ENCODE measurements at places on chromosomes 4 and X.

DNA sequence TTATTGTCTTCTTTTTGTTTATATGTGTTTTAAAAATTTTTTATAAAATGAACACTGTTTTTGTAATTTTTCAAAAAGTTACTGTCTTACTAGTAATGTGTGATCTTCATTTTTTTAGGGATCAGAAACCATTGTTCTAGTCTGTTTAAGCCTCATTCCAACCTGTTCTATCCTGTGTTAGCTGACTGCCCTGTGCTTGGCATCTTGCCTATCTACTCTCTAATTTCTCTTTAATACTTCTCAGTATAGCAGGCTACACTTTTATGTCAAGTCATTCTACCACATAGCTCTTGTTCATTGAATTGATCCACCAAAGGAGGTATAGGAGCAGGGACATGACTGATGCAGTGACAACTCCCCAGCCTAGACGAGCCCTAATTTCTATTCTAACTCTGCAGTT is 70.2 kb upstream of the PLS3 start:
- no peak for DNase-seq

DNA sequence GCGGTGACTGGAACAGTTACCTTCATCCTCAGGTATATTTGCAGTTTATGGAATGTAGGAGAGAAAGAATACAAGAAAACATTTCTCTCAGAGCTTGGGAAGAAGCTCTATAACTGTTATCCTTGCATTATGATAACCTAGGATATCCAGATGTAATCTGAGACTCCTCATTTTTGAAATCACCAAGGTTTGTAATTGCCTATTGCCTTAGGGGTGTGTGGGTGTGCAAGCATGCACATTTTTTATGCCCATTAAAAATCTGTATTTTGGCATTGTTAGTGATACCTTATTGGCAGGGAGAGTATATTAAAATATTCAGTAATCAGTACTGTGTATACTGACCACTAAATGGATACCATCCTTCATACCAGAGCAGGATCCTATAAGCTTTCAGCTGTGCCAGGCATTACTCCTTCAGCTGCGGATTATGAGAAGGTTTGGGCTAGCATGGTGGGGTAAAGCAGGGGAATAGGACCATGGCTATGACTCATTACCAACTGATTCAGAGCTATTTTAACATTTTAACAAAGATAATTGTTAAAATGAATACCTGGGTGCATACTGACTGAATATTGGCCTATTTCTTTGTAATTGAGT is 8.3 kb downstream of the SEC24B start:
- DNase-seq = no peak

- peak; percentile 61 for DNase-seq
These were observed 125.4 kb downstream of the ZNF330 start for GRCh38 chr4:141346144-141346543.

DNA sequence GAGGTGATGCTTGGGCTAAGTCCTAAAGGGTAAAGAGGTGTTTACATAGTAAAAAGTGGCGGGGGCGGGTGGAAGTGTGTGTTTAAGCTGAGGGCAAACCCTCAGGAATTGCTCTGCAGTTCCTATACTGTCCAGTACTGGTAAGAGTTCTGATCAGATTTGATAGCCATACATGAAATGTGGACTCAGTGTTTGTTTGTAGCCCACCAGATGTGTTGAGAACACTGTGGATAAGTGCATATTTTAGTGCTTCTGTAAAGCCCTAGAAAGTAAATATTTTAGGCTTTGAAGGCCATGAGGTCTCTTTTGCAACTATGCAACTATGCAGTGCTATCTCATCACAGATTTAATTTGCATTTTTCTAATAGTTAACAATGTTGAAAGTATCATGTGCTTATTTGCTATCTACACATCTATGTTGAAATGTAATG is 80.7 kb upstream of the EOLA2 start:
- DNase-seq = no peak

GRCh38 chr4:80931631-80932081 is 98.9 kb upstream of the BMP3 start:
- DNase-seq = no peak

DNA sequence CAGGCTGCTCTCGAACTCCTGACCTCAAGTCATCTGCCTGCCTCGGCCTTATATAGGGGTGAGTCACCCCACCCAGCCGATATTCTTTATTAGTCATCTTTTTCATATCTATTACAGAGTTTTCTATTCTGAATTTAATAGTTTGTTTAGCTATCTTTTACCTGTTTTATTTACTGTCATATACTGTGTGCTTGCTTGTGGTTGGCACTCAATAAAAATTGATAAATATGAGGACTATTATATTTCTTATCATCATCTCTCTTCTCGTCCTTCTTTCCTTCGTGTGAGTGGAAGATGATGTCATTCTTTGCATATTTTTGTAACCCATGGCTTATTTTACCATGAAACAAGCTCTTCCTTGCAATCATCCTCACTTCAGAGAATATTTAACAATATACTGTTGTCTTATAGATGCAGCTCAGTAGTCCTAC is 265.5 kb downstream of the ARHGAP24 start:
- DNase-seq = no peak

- no peak for DNase-seq
These were observed 2.2 kb downstream of the SLC16A2 start for GRCh38 chrX:74423289-74423998.

DNA sequence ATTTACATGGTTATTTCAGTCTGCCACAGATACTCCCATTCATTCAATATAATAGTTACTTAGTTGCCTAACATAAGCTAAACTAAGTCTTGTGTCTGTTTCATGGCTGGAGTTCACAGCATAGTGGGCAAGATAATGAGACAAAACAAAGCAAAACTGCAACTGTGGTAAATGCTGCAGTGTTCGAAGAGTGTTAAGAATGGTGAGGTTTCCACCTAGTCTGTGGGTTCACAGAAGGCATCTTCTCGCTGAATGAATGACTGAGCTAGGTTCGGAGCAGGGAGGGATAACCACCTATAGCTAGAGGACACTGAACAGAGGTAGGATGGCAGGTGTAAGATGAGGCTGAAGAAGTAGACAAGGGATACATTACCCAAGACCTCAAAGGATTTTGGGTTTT is 171.0 kb downstream of the FBXW7 start:
- no peak for DNase-seq

- no peak for DNase-seq
These were observed 61.3 kb downstream of the MTHFD2L start for GRCh38 chr4:74219240-74219639.

GRCh38 chr4:86557526-86557925 is 36.6 kb upstream of the PTPN13 start:
- DNase-seq = no peak

DNA sequence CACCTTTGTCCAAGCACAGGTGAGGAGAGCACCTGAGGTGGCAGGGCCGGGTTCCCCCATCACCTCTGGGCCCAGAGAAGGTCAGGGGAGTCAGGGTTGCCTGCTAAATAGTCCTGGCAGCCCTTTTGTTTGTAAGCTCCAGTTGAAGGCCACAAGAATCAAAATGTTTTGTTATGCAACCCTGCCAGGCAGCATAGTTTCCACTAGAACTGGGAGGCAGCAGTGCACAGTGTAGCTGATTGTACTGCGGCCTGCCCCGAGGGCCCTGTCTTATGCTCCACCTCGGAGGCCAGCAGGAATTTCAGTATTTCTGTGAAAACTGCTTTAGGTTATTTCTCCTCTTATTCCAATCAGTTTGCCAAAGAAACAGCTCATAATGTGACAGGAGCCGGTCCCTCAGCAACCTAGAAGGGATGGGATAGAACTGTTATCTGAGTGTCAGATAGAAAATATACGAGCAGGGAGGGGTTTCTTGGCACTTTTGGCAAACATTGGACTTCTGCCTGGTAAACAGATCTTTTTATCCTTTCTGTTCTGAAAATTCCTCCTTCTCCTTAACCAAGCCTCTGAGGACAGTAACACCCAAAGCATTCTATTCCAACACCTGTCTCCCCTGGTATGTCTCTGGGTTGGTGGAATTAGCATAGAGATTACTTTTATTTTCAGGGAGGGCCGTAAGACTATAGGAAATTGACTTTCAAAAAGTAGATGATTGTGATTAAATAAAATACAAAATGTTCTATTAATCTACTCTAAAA is 93.6 kb downstream of the LNX1 start:
- no peak for DNase-seq

- no peak for DNase-seq
These were observed 67.5 kb downstream of the CAMK2D start for GRCh38 chr4:113694008-113694407.

DNA sequence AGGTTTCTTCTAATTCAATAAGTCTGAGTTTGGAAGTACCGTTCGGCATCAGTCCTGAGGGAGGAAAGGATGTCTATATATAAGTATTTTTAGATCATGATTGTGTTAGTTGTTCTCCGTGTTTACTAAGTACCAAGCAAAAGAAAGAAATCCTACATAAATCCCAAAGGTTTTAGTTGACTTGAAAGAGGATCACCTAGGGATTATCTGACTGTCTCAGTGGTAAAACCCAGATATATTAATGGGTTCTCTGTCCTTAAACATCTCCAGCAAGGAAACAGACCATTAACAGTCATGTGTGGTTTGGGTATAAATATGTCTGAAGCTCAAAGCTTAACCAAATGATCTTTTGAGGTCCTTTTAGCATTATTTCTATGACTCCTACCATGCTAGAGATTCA is 207.1 kb upstream of the RASGEF1B start:
- no peak for DNase-seq

DNA sequence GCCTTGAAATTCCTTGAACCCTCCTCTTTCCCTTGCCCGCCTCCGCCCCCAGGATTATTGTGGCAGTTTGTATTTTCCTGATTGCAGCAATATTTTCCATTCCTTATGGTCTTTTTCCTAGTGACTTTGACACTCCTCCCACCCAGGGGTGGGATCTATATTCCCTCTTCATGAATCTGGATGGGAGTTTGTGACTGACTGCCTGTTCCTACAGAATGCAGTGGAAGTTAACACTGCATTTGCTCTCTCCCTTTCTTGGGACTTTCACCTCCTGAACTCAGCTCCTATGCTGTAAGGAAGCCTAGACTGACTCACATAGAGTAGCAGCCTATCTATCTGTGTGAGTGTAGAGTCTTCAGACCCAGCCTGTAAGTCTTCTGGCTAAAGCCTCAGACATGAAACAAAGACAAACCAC is 2.2 kb downstream of the FUNDC2 start:
- DNase-seq = no peak

DNA sequence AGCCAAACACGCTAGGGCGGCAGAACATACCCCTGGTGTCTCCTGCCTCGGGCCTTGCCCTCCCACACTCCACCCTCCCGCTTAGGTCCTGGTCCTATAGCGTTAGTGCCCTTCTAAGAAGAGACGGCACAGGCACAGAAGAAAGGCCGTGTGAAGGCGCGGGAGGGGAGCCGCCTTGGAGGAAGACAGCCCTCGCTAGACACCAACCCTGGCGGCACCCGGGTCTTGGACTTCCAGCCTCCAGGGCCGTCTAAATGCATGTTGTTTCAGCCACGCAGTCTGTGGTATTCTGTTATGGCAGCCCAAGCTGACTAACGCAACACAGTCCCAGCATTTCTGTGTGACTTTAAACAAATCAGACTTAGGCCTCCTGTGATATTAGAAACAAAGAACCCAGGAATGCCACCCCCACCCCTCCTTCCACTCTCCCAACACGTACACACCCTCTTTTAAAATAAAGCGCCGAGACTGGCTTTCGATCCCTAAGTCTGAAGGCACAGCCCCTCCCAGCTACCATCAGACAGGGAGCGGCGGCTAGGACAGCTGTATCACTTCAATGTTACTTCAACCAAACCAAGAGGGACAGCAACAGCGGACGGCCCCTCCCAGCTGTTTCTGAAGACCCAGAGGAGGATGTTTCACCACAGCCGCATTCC is 128.0 kb downstream of the AFAP1 start:
- no peak for DNase-seq

DNA sequence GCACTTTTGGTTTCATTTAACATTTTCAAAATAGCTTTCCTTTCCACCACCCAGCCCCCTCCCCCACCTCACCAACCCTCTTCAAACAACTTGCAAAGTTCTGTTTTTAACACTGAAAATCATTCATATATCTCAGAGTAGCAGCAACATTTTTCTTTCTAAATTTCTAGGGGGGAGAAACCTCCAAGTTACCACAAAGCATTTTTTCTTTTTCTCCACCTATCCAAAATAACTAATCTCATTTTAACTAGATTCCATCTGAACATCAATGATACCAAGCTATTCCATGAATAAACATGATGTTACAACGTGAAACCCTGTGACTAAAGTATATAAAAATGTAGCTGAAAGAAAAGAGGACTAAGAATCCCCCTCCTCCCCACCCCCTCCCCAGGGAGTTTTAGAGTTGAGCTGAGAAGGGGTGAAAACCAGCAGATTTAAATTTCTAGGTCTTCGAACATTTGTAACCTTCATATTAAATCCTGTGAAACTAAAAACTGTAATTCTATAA is 5.2 kb downstream of the LDB2 start:
- DNase-seq = no peak

- no peak for DNase-seq
These were observed 57.6 kb downstream of the TBCK start for GRCh38 chr4:106258145-106259045.

DNA sequence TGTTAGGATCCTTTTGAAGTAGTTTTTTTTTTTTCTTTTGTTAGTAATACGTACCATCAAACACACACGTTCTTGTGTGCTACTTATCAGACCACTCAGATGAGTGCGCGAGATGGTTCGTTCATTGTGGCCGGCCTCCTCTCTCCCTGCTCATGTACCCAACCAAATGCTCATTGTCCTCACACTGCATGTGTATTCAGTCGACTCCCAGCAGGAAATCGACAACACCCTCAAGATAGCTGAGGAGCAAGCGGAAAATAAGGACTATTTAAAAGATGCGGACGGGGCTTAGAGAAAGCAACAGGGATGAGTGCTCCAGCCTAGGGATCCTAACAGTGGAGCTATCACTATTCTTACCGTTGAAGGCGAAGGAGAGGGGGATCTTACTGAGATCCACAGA is 72.9 kb upstream of the GUCY1A1 start:
- no peak for DNase-seq

GRCh38 chrX:109714340-109714958 is 18.6 kb downstream of the ACSL4 start:
- no peak for DNase-seq

- DNase-seq = no peak
These were observed 44.7 kb downstream of the SLC10A7 start for GRCh38 chr4:146477054-146477453.

DNA sequence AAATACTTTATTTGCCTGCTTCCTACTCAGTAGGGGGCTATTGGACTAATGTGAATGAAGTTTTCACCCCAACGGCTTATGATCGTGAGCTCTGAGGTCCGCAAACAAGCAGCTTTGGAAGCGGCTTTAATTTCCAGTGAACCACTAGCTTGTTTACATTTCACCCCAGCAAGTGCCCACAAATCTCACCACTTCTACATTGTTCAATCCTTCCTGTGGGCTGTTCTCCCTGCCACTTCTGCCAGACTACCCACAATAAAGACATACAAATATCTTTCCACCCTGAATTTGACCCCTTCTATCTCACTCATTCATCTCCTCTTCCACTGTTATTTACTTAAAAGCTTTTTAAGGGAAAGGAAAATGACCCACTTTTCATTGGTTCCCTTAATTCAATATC is 98.0 kb downstream of the CDS1 start:
- peak; percentile 40 for DNase-seq

- no peak for DNase-seq
These were observed 473 bp upstream of the VAMP7 start for GRCh38 chrX:155880586-155881157.
